MG63 (cell line): ENCODE measurements at places on chromosomes 3 and 15. TPM values are rescaled to one million over a fixed set of nuclear protein-coding genes. Genes with fewer than 3 reads are reported as not detected.

DNA sequence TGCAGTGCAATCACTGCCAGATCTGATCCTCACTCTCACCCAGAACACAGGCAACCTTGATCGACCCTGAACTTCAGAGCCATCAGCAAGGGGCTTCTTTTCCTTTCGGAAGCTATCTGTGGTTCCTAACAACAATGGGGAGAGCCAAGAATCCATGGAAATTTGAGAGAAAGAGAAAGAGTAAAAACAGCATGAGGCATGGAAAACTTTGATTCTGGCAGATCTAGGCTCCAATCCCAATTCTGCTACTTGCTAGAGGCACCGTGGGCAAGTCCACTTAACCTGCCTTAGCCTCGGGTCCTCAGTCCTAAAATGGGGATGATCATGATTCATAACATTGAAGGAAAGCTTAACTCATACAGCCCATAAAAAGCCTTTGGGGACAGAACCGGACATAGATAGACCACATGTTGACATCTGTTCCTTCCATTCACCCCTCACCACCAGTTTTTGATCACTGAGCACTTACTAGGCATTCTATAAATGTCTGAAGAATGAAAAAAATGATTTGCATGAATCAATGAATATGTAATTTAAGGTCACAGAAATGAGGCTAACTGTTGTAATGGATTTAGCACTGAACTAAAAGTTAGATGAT lies 605.7 kb upstream of the CFAP20DC start:
- DNase-seq = no peak

- DNase-seq = no peak
Observed at GRCh38 chr3:148911173-148911572, 46.1 kb downstream of the CPA3 start.

Gene SLC24A5
- not detected in 2 replicates for total RNA-seq

GRCh38 chr3:23845326-23846216 lies 39.8 kb downstream of the UBE2E1 start:
- DNase-seq = no peak

GRCh38 chr3:72887705-72888545 lies at the start of gene GXYLT2:
Gene GXYLT2 (plus strand): TSS chr3:72888046. CDS start chr3:72888234, 188 bp downstream.
- DNase-seq = peak; percentile 53
